ENCODE measurements at places on chromosomes 6 and 20. TPM values are rescaled to one million over a fixed set of nuclear protein-coding genes. Genes with fewer than 3 reads are reported as not detected.

Gene CTAGE9
- total RNA-seq, result not detected

Gene ZNF165
- 0.93 TPM for total RNA-seq

Gene PTGIS
- 0.05 TPM for total RNA-seq

Gene ADTRP
- total RNA-seq, result 0.37 TPM

Gene FLRT3
- total RNA-seq, result 1.6 TPM

Gene RAD21L1
- not detected for total RNA-seq

Gene TMEM170B
- 1.3 TPM for total RNA-seq

Gene PNPLA1
- total RNA-seq, result not detected

Gene HRH3
- total RNA-seq, result not detected

Gene ACSS1
- 7.1 TPM for total RNA-seq

Gene SCUBE3
- total RNA-seq, result 0.05 TPM

Gene HSPA1B
- 109 TPM for total RNA-seq

Gene HTR1E
- not detected for total RNA-seq

Gene AP5S1
- total RNA-seq, result 18.8 TPM

Gene CD83
- total RNA-seq, result 1.9 TPM

Gene IRAK1BP1
- total RNA-seq, result 0.74 TPM

Gene MLIP
- not detected for total RNA-seq

Gene SYNE1
- 52.0 TPM for total RNA-seq

Gene ULBP1
- 1.1 TPM for total RNA-seq

Gene ZC2HC1B
- total RNA-seq, result not detected

Gene SENP6
- 28.7 TPM for total RNA-seq

Gene SPEF1
- total RNA-seq, result 2.3 TPM

Gene UST
- 2.9 TPM for total RNA-seq

Gene FOXQ1
- 2.5 TPM for total RNA-seq

Gene DNAH8
- total RNA-seq, result not detected

Gene LRRC1
- 6.9 TPM for total RNA-seq

Gene PXDC1
- 19.4 TPM for total RNA-seq

Gene POPDC3
- total RNA-seq, result 31.2 TPM

Gene ULBP2
- total RNA-seq, result 4.6 TPM

Gene TBC1D22B
- 6.2 TPM for total RNA-seq

Gene RNF182
- total RNA-seq, result 3.8 TPM

Gene WFDC12
- total RNA-seq, result not detected

Gene CDH26
- total RNA-seq, result 0.09 TPM

Gene HCRTR2
- total RNA-seq, result not detected

Gene BTNL2
- not detected for total RNA-seq

Gene LY86
- total RNA-seq, result not detected

Gene ROS1
- total RNA-seq, result 0.24 TPM

Gene LTB
- total RNA-seq, result 0.50 TPM

Gene SOX18
- 1.1 TPM for total RNA-seq

Gene SLC22A7
- total RNA-seq, result not detected

Gene C6orf58
- total RNA-seq, result 0.24 TPM

Gene PHACTR3
- not detected for total RNA-seq

Gene ARFGEF3
- total RNA-seq, result 0.70 TPM

Gene ATP6V1G2
- total RNA-seq, result 0.40 TPM

Gene EMILIN3
- total RNA-seq, result 0.54 TPM

Gene NKAPL
- not detected for total RNA-seq

Gene VSX1
- 0.83 TPM for total RNA-seq

Gene SIRPG
- total RNA-seq, result not detected

Gene CST8
- not detected for total RNA-seq

Gene NDUFAF5
- 37.0 TPM for total RNA-seq

Gene GABRR1
- total RNA-seq, result not detected

Gene DOK5
- total RNA-seq, result not detected

Gene TP53TG5
- total RNA-seq, result not detected

Gene COL21A1
- 1.4 TPM for total RNA-seq

Gene OTOR
- not detected for total RNA-seq

Data from A549 treated with DMSO at 1 μM for 4 hours (cell line).